ENCODE measurements at places on chromosomes 13 and 19. TPM values are rescaled to one million over a fixed set of nuclear protein-coding genes. Genes with fewer than 3 reads are reported as not detected.

DNA sequence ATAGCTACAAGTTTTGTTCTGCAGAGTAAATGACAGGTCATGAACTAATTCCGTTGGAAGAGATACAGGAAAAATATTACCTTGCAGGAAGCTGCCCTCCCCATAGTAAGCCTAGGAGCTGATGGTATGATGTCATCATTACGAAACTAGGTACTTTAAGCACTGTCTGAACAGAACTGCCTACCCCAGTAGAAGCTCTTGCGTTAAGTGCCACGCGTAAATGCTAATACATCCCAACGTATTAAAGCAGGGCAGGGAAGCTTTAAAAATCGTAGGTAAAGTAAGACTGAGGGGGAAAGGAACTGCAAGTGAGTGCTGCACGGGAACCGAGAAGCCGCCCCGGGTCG lies 572 bp downstream of the UGGT2 start:
- DNase-seq = no peak
- H3K27me3 ChIP-seq = no peaks in the 10 kb centered on the region
- H3K4me1 ChIP-seq = no peaks in the 10 kb centered on the region
- H3K4me3 ChIP-seq = peak overlapping the region; percentile 98

OR7A5 gene
- polyA plus RNA-seq = not detected

TMEM205 gene
- 84.5 TPM for polyA plus RNA-seq

CNFN gene
- polyA plus RNA-seq = 4.2 TPM

ATP12A gene
- not detected for polyA plus RNA-seq

Data from pancreas (tissue), 10 donors.